ENCODE measurements at places on chromosomes 16 and 17.

GRCh38 chr16:48860341-48860740 lies 250.4 kb upstream of the N4BP1 start:
- DNase-seq = no peak

DNA sequence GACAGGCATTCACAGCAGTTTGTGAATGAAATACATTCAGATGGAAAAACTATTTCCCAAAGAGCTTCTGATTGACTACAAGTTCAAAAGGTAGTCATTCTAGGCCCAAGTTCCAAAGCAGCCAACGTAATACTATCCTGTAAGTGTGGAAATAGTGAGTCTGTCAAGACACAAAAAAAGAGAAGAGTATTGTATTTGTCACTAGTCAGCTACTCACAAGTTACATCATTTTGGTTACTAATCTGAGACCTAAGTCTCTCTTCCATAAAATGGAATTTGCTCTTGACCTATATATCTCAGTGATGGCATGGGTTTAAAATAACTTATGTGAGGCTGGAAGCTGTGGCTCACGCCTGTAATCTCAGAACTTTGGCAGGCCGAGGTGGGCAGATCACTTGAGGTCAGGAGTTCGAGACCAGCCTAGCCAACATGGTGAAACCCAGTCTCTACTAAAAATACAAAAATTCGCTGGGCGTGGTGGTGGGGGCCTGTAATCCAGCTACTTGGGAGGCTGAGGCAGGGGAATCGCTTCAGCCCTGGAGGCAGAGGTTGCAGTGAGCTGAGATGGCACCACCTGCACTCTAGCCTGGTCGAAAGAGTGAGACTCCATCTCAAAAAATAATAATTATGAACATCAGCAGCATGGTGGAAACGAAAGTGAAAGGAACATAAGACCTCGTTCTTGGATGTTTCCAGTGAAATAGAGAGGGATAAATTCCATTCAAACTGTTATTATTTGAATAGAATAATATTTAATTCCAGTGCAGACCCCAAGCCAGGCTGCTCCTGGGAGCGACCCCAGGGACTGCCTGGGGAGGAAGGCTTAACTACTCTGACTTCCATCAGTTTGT lies 2.9 kb downstream of the CMC2 start:
- no peak for DNase-seq

- DNase-seq = peak; percentile 33
Observed at GRCh38 chr16:9258423-9259051, 167.1 kb downstream of the HAPSTR1 start.

GRCh38 chr17:20123209-20123608 lies 114.0 kb downstream of the SPECC1 start:
- no peak for DNase-seq

DNA sequence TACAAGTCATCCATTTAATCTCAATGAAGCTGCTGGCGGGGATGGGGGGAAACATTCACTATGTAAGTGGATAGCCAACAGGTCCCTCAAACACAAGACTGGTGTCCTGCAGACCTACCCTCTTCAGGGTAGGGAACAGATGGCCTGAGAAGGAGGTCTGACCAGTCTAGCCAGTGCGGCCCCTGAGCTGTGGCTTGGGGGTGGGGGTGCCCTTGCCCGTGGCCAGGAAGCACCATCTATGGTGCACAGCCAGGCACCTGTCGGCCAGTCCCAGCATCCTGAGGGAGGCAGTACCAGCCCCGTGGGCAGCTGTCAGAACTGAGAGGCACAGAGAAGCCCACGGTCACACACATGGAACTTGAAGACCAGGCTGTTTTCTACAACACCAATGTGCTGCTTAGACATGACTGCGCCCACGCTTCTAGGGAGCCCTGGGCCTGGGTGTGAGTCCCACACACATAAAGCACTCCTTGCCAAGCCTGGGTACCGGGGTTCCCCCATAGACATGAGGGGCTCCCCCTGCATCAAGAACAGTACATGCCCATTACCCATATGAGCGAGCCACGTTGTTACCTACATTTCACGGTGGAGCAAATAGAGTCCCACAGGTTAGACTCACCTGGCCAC lies 40.9 kb downstream of the RMI2 start:
- no peak for DNase-seq

- DNase-seq = no peak
Observed at GRCh38 chr17:60253048-60253447, 103.3 kb downstream of the CA4 start.

- DNase-seq = no peak
Observed at GRCh38 chr16:57994778-57995177, 5.7 kb downstream of the ZNF319 start.

DNA sequence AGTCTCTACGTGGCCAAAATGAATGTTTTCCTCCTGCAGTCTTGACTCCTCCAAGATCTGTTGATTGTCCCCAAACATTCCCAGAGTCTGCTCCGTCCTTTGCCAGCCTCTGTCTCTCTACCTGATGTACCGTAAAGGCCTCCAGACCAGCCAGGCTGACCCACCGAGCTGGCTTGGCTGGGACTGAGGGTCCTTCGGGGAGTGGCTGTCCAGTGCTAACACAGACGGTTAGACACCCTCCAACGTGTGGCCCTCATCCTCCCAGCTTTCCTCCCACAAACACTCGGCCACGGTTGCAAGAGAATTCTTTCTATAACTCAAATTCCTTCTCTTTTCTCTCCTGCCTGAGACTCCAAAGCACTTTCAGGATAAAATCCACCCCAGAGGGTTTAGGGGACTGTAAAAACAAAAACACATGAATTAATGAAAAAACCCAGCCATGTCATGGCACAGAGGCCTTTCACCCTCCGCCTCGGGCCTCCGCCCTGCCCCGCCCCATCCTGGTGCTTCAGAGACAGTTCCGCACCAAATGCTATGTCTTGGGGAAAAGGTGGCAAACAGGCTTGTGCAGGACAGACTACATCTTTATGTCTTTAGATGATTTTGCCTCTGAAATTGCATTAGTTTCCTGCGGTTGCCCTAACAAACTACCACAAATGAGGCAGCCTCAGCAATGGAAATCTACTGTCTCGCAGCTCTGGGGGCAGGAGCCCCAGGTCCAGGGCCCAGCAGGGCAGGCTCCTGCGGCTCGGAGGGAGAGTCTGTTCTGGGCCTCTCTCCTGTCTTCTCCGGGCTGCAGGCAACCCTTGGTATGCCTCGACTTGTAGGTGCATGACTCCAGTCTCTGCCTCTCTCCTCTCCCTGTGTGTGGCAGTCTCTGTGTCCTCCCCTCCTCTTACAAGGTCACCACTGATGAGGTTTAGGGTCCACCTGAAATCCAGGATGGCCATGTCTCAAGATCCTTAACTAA lies 72.5 kb upstream of the CBX4 start:
- DNase-seq = no peak
